ENCODE measurements at places on chromosomes 16 and 17. TPM values are rescaled to one million over a fixed set of nuclear protein-coding genes. Genes with fewer than 3 reads are reported as not detected.

The MT1E gene
- total RNA-seq, result 98.7 TPM

The KRT31 gene
- total RNA-seq, result not detected

The PRR35 gene
- not detected for total RNA-seq

The NOD2 gene
- total RNA-seq, result 2.2 TPM

The SMIM5 gene
- 9.5 TPM for total RNA-seq

The KRT222 gene
- 3.6 TPM for total RNA-seq

The ST6GALNAC1 gene
- total RNA-seq, result 11.3 TPM

The KRTAP4-9 gene
- not detected for total RNA-seq

The AATK gene
- total RNA-seq, result 3.4 TPM

The RNF213 gene
- total RNA-seq, result 221 TPM

The CMTM2 gene
- total RNA-seq, result not detected

The ABCC3 gene
- 226 TPM for total RNA-seq

The KRTAP2-3 gene
- not detected for total RNA-seq

The SLC43A2 gene
- 30.9 TPM for total RNA-seq

The ACACA gene
- 159 TPM for total RNA-seq

The IGSF6 gene
- 5.2 TPM for total RNA-seq

Data from ureter (tissue), 1 donor.